ENCODE measurements at places on chromosomes 11 and 22.

DNA sequence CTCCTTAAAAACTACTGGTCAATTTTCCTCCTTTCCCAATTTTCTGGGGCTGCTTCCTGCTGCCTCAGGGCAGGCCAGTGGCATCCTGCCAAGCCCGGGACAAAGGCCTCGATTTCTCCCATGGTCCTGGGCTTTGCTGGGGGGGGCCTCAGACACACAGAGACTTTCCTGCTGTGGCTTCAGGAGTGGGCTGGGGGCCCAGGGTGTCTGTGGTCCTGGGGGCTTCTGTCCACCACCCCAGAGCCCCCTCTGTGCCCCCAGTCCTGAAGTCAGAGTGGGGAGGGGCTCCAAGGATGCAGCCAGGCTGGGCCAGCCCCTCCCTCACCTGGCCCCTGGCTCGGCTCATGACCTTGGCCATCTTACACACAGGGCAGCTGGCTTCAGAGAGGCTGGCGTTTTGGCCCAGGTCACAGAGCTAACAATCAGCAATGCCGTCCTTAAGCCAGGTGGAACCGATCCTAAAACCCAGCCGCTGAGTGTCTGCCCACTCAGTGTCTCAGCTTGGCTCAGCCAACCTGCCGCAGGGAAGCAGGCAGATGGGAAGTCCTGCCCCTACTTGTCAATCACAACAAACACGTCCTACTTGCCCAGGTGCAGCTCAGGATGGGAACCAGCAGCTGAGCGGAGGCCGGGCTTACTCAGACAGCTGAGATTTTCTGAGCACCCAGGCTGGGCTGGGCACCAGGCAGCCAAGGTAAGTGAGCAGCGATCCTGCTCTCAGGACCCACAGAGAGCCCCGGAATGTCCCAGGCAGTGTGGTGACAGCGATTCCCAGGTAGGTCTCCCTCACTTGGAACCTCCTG lies 34.6 kb downstream of the OSBPL5 start:
- DNase-seq = no peak

DNA sequence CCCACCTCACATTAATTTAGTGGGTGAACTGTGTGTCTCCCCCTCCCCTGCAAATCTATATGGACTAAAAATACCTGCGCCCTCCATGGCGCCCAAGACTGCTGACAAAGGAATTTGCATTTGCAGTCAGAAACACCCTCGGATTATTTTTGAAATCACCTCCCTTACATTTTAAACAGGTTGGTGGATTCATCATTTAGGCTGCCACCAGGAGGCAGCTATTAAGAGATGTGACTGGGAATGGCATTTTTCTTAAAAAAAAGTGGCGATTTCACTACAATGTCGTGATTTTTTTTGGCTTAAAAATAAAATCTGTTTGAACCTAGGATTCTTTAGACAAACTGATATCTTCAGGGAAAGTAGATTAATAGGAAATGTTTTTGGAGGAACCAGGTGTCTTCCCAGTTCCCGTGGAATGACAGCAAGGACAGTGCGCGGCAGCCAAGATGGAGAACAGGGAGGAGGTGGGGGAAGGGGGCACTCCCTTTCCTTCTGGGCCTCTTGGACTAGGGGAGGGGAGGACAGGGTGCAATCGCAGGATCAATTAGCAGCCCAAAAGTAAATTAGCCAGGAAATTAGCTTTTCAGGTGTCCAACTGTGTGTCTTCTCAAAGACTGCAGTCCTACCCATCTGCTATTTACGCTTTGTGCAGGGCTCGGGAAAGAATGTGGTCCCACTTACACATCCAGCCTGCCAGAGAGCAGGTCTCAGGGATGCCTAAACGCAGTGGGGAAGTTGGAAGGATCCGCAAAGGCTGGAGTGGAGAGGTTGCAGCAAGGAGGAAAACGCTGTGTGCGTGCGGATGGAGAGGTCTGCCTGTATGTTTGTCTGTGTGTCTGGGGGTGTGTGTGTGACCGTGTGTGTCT lies 496.4 kb downstream of the NTM start:
- DNase-seq = no peak

DNA sequence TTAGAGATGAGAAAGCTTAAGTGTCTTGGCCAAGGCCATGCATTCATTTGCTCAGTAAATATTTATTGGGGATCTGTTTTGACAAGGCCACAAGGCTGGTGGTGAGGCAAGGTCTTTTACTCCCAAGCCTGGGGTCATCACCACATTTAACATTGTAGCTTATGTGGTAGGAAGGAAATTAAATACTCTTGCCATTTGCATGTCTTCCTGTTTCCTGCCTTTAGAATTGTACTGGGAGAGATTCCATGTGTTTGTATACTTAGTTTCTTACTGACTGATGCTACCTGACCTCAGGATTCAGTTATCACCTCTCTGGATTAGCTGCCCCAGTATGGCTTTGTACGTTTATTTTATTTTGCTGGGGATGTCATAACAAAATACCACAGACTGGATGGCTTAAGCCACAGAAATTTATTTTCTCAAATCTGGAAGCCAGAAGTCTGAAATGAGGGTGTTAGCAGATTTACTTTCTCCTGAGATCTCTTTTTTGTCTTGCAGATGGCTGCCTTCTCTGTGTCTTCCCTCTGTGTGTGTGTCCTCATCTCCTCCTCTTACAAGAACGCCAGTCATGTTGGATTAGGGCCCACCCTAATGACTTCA lies 44.8 kb downstream of the SPECC1L start:
- DNase-seq = no peak

DNA sequence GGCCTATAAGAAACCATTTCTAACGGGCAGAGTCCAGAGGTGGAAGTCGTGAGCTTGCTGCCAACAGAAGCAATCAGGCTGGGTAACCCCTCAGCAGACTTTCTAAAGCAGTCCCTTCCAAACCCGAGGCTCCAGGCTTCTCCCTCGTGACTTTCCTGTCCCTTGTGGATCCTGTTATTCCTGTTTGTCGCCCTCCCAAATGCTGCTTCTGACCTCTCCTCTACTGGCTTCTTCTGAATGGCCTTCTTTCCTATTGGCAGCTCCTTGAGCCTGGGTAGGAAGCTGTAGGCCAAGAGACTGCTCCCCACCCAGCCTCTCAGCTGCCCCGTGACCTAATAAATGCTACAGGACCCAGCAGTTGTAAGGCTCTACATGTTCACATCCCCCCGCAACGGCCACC lies 35.0 kb downstream of the MAFF start:
- DNase-seq = no peak

GRCh38 chr11:67031791-67032561 lies 9.0 kb downstream of the SYT12 start:
- no peak for DNase-seq

DNA sequence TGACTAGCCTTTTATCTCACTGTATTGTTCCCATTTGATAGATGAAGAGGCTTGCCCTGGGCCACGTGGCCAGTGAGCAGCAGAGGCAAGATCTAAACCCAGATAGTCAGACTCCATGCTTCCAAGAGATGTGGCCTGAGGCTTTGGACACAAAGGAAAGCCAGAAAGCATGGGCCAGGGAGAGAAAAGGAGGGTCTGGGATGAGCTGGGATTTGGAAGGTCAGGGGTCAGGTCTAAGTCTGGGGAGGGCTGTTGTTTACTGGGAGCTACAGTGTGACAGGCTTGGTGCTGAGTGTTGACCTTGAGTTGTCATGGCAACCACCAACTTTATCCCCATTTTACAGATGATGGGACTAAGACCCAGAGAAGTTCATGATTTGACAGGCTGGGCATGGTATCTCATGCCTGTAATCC lies 2.1 kb downstream of the SLC35E4 start:
- DNase-seq = no peak

All from stimulated activated CD4-positive, alpha-beta T cell treated with anti-CD3 and anti-CD28 coated beads, Interleukin-15, amount 100 ng/mL, for 1 hour (primary cell).